Hematopoietic multipotent progenitor cell treated with erythropoietin and hydrocortisone succinate and interleukin-3 and kit ligand, for 17 days (in vitro differentiated cells): ENCODE measurements at places on chromosomes 1 and 21.

DNA sequence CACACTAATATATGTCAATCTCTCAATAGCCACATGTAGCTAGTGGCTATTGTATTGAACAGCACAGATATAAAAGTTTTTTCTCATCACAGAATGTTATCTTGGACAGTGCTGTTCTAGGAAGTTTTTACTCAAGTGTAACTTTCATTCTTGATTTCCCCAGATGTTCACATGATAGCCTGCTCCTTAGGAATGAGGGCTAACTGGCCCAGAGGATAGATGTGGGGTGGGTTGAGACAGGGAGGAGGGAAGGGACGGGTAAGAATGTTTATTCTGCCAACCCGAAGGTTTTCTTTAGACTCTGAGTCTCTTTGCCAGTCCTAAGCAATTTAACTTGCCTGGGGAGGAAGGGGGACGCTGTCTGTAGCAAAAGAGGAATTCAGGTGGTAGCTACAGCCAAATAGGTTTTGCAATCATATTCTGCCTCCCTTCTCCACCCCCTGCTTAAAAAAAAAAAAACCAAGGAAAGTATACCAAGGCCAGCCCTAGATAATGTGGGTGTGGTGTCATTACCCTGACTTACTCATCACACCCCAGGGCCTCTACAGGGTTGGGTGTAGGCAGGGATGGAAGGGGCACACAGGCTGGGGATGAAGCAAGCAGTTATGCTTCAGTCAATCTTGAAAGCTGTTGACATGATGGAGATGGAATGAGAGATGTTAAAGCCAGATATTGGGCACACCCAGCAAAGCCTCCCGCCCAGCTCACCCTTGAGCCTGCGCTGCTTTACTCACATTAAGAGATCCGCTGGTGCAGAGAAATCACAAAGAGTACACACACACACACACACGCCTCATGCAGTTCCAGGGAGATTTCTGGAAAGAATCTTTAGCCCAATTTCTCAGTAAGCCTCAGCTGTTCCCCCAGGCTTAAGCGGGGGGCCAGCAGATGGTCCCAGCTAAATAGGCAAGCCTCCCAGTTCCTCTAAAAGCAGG is 59.9 kb downstream of the PLXNA2 start:
- peak; percentile 91 for DNase-seq

- DNase-seq: peak; percentile 84
Measured at GRCh38 chr1:224430511-224431113, 4.0 kb downstream of the WDR26 start.

DNA sequence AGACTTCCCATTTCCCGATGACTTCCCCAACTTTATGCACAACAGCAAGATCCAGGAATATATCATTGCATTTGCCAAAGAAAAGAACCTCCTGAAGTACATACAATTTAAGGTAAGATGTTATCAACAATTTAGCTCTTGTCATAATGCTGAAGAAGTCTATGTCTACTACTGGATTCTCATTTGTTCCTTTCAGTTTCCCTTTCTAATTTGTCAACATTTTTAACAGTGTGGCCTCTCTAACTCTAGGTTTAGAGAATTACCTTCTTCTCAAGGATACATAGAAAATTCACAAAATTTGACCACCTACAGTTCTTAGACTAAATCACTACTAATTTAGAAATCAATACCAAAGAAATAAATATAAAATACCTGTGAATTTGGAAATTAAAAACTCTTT is 13.2 kb downstream of the FMO3 start:
- DNase-seq: no peak

- no peak for DNase-seq
Measured at GRCh38 chr1:18200136-18200717, 92.6 kb downstream of the IGSF21 start.

- no peak for DNase-seq
Measured at GRCh38 chr1:213523781-213524398, 463.9 kb upstream of the PROX1 start.
